CD4-positive, alpha-beta T cell treated with Interleukin-6 at 100 ng/mL for 8 hours (primary cell): ENCODE measurements at places on chromosomes 2 and 18.

- no peak for DNase-seq
Observed at GRCh38 chr2:113156278-113157117, 17.3 kb upstream of the PSD4 start.

DNA sequence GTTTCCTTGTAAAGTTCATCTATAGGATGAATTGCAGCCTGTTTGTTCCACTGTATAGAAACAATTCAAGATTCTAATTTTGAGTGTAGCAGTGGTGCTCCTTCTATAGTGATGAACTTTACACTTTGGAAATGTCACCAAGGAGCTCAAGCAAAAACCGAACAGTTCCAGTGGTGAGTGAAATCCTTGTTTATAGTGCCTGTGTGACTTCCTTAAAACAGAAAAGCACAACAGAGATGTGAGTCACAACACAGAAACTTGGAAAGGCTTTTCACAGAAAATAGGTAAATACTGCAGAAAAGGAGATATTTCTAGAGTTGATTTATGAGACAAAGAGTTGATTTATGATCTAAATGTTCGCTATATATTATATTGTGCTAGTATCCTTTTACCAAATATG lies 482.0 kb downstream of the PTPRM start:
- DNase-seq = no peak

DNA sequence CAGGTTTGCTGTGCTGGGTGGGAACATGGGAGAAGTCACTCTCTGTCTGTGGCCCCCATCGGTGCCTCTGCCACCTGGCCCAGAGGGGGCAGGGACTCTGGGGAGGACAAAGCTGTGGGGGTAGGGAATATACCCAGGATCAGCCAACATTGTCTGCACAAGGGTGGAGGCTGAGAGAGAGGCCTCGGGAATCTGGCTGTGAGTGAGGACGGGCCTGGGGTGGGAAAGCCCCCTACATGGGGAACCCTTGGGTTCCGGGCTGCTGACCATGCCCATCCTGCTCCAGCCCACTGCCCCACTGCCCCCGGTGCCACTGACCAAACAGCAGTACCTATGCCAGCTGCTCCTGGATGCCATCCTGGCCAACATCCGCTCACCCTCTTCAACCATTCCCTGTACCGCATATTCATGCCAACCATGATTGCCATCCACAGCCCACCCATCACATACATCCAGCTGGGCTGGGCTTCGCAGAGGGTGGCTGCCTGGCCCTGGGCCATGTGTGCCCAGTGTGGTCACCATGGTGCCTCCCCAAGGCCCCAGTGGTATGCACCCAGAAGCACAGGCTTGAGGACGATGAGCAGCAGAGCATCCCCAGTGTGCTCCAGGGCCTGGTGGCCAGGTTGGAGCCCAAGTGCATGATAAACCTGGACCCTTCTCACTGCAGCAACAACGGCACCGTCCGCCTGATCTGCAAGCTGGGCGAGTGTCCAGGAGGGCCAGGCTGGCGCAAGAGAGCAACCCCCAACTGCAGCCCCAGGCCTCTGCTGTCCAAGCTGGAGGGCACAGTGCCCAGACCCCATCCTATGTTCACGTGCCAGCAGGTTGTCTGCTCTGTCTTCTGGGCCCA lies 6.9 kb upstream of the POTEF start:
- DNase-seq = no peak

DNA sequence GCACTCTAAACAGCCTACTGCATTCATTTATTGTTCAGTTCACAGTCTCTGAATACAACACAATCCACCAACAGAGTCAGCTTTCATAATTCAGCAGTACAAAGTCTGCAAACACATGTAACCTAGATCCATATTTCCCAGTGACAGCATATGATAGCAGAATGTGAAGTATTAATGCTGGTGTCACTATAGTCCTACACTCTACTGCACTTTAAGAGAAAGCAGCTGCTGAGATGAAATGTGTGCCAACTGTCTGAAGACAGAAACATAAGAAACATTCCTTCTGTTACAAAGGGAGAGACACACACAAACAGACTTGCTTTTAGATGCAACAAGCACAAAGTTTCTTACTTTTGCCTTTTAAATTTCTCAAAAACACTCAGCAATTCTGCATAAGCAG lies 441.8 kb downstream of the ZEB2 start:
- no peak for DNase-seq

GRCh38 chr2:137928547-137929518 lies 35.4 kb upstream of the HNMT start:
- no peak for DNase-seq

GRCh38 chr2:19300961-19301360 lies 57.5 kb downstream of the OSR1 start:
- no peak for DNase-seq

- no peak for DNase-seq
Observed at GRCh38 chr2:189595417-189595816, 14.8 kb upstream of the SLC40A1 start.

DNA sequence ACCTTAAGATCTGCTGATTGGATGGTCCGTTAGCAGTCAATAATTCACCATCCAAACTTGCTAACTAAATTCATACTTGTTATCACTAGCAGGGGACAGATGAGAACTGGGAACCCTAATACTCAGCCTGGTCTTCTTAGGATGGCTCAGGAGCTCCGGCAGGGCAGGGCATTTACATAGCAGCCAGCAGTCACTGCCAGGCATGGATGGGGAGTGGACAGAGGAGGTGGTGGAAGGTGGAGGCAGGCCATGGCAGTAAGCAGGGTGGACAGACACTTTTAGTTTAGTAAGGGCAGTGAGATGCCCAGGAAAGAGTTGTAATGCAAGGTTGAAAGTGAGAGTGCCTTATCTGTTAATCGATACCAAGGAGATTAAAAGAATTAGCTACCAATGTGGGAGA lies 392.2 kb upstream of the CHST9 start:
- DNase-seq = no peak

GRCh38 chr18:80109676-80110078 lies 615 bp downstream of the ADNP2 start:
- DNase-seq = no peak

DNA sequence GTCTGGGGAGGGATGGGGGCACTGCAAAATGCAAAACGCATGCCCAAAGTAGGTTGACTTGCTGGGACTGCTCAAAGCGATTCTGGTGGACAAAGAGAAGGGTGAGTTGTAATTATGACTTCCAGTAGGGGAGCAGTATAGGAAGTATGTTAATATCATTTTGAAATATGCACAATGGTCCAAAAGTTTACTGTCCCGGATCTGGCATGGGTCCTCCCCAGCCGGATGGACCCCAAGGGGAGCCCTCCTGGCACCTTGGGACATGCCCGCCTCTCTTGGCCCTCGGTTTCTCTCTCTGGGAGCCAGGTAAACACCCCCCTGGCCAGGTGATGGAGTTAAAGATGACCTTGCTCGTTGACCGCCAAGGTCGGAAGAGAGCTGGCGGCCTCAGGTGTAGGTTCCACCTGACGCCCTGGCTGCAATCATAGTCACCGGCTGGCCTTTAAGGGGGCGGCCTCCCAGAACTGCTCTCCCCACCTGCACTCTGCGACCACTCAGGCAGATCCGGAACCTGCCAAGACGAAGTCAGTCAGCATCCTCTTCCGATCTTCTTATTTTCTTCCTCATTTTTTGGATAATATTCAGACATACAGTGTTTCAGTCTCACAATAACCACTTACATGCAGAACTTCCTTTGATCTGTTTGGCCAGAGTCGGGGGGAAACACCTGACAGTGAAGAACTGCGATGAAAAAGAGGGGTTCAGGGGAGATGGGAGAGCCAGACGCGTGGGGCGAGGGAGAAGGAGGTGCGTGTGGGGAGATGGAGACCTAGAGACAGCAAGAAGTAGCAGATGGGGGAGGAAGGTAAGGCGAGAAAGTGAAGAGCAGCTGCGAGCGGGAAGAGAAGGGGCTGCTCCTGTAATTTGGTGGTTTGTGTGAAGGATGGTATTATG lies 148.3 kb downstream of the MEIS1 start:
- DNase-seq = no peak

GRCh38 chr2:20145497-20146193 lies 79.3 kb downstream of the SDC1 start:
- no peak for DNase-seq

GRCh38 chr2:127093648-127094210 lies 13.2 kb downstream of the BIN1 start:
- no peak for DNase-seq
